ENCODE measurements at places on chromosomes 6 and 20.

GRCh38 chr20:1854246-1854645 lies 41.0 kb upstream of the SIRPA start:
- DNase-seq, result no peak

DNA sequence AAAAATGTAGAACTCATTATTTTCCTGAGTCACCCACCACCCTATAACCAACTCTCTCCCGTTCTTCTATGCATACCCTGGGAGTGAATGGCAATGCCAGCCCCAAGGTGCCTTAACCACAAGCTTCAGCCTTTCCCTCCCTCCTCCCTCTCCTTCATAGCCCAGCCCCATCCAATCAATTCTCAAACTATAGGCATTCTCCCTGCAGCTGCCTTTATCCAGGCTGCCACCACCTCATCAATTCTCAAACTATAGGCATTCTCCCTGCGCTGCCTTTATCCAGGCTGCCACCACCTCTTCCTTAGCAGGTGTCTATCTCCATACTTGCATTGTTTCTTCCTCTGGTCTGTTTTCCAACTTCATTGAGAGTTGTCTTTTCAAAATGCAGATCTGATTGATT lies 77.1 kb downstream of the PLEKHG1 start:
- DNase-seq, result no peak

- DNase-seq, result no peak
Observed at GRCh38 chr20:2839732-2840137, 720 bp downstream of the PCED1A start.

GRCh38 chr6:128572294-128572693 lies 51.9 kb upstream of the PTPRK start:
- DNase-seq, result no peak

- DNase-seq, result no peak
Observed at GRCh38 chr6:31154436-31154835, 3.2 kb downstream of the CCHCR1 start.

DNA sequence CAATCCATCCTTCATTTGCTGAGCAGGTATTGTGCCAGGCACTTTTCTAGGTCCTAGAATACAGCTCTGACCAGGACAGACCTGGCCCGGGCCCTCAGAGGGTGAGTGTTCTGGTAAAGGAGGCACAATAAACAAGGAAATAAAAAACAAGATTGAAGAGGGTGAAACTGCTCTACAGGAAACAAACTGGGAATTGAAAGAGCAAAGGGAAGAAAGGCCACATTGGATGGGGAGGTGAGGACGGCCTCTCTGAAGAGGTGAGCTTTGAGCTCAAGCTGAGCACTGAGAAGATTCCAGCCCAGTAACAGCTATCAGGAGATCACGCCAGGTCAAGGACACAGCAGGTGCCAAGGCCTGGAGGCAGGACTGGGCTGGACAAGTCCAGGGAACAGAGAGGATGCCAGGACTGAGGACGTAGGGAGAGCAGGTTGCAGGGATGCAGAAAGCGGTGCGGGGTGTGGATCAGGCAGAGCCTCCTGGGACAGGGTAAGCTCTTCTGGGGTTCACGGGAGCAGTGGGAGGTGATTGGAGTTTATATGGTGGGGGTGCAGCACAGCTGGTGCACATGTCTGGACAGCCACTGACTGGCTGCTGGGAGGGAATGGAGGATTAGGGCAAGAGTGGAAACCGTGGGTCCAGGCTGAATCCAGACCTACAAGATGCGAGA lies 433.3 kb downstream of the PREX1 start:
- no peak for DNase-seq

DNA sequence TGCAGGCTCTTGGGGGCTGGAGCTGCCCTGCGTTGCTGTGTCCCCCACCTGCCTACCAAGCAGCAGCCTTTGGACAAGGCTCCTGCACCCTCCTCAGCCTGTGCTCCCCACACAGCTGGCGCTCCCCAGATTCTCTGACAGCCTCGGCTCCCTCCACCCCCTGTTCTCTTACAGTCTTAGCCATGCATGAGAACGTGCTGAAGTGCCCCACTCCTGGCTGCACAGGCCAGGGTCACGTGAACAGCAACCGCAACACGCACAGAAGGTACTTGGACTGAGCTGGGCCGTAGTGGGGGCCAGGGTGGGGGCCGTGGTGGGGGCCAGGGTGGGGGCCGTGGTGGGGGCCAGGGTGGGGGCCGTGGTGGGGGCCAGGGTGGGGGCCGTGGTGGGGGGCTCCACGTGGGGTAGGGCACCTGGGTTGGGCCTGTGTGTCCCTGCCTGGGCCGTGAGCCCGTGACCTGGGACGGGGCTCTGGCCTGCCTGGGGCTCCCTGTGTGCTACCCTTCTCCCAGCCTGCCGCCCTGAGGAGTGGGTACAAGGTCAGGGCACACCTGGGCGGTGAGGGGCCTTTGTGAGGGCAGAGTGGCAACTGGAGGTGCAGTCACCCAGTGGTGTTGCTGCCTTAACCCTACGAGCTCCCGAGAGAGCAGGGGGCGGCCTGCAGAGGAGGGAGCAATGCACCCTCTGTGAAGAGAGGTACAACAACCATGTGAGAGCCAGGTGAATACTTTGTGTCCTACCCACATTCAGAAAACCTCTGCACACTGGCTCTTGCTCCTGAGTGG lies 43.5 kb upstream of the PCMTD2 start:
- peak; percentile 19 for DNase-seq

GRCh38 chr6:30325873-30326525 lies 728 bp upstream of the TRIM39 start:
- peak; percentile 81 for DNase-seq

GRCh38 chr20:53831228-53831627 lies 237.6 kb upstream of the ZNF217 start:
- no peak for DNase-seq

DNA sequence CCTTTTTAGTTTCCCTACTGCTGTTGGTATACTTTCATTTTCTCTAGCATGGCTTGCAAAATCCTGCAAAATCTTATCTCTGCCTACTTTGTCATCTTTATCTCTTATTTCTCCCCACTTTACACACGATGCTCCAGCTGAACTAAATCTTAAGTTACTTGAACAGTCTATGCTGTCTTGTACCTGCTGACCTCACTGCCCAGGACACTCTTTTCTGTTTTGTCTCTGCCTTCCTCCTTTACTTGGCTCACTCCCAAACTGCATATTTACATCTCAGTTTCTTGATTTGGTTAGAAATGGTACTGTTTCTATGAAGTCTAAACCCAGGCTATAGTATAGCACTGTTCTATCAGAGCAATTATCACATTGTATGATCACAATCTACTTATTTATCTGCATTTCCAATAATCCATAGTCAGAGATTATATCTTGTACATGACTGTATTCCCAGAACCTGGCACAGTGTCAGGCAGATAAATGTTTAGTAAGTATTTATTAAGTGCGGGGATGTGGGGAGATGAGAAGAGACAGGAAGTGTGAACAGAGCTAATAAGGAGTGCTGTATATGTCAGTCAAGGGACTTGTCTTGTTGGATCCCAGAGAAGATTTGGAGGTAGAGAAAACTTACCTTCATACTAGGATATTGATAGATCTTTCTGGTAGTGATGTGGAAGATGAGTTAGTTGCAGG lies 57.6 kb downstream of the ADGRG6 start:
- DNase-seq, result no peak

- DNase-seq, result no peak
Observed at GRCh38 chr20:32649697-32650400, 23.9 kb downstream of the C20orf203 start.

- DNase-seq, result no peak
Observed at GRCh38 chr6:22302838-22303237, 6.0 kb upstream of the PRL start.

DNA sequence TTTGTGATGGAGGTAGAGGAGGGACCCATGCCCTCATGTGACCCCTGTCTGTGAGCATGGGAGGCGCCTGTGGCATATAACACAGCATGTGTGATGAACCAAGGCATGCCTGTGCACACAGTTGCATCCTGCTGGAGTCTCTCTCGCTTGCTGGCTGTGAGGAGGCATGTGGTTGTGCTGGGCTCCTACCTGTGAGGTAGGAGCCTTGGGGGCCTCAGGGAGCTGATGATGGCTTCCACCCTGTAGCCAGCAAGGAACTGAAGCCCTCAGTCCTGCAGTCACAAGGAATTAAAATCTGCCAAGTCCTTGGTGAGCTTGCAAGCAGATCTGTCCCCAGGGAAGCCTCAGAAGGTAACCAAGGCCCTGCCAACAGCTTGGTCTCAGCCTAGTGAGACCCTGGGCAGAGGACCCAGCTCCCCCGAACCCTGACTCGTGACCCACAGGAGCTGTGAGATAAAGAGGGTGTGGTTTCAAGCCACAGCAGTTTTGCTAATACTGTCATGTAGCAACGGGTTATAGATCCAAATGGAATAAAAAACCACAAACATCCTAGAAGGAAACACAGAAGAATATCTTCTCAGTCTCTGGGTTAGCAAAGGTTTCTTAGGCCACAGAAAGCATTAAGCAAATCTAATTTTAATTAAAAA lies 145.7 kb downstream of the WDR27 start:
- no peak for DNase-seq

DNA sequence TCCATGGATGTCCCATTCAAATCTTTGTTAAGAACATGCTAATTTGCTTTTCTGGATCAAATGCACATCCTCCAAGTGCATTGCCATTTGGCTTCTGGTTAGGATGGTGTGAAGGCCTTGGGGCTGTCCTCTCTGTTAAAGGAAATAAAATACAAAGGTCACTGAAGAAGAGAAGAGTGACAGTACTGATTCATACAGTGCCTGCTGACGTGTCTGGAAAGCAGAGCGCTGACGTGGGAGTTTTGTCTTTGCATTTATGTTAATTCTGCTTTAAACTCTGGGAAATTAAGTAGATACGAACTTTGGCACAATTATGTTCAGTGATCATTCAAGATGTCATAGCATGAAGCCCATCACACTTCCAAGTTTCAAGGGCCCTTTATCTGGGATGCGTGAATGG lies 33.2 kb downstream of the SYNDIG1 start:
- no peak for DNase-seq

GRCh38 chr20:45833883-45834796 lies 541 bp downstream of the SNX21 start:
- DNase-seq, result peak; percentile 42

DNA sequence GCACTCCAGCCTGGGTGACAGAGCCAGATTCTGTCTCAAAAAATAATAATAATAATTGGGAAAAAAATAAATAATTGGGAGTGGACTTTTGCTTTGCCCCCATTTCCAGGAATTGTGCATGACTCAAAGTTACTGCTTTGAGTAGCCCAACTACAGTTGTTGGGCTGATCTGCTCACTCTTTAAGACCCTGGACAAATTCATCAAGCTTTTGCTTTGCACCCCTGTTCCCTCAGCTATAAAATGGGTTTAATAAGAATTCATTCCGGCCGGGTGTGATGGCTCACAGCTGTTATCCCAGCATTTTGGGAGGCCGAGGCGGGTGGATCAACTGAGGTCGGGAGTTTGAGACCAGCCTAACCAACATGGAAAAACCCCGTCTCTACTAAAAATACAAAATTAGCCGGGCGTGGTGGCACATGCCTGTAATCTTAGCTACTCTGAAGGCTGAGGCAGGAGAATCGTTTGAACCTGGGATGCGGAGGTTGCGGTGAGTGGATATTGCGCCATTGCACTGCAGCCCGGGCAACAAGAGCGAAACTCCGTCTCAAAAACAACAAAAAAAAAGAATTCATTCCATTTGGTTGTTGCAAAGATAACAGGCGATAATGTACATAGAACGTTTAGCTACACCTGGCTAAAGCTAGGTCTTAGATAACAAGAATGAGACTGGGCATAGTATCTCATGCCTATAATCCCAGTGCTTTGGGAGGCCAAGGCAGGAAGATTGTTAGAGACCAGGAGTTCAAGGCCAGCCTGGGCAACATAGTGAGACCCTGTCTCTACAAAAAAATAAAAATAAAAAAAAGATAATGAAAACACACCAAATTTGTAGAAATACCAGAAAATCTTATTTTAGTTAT lies 87.9 kb upstream of the ZNF217 start:
- no peak for DNase-seq

GRCh38 chr6:77123527-77123926 lies 339.8 kb downstream of the HTR1B start:
- no peak for DNase-seq

DNA sequence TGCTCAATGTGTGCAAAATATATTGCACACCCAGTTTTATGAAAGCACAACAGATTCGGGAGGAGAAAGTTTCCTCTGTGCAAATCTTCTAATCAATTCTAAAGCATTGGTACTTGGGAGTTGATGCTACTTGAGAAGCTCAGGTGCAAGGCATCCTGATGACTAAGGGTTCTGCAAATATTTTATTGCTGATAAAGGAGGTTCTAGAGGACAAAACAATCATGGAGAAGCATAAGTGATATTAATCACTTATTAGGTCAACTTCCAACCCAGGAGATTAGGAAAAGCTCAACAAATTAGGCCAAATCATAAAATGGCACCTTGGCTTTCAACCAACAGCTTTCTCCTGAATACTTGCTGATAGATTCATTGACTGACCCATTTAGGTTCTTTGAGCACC lies 27.1 kb downstream of the CYP24A1 start:
- DNase-seq, result no peak

- no peak for DNase-seq
Observed at GRCh38 chr6:126033696-126034095, 47.4 kb downstream of the TRMT11 start.

- DNase-seq, result no peak
Observed at GRCh38 chr6:38651121-38651784, 11.5 kb upstream of the BTBD9 start.

DNA sequence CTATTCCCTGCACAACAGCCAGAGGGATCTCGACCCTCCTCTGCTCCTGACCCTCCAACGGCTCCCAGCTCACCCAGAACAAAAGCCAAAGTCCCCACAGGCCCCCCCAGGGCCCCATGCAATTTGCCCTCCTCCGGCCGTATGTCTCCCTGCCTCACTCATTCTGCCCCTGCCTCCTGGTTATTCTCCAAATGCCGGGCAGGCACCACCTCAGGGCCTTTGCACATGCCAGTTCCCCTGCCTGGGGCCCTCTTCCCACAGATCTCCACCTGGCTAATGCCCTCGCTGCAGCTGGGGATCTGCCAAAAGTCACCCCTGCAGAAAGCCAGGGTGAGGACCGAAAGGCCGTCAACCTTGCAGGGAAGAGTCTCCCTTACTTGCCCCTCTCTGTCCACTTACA lies 66.0 kb downstream of the GRM4 start:
- no peak for DNase-seq

GRCh38 chr6:124994648-124995047 lies 32.4 kb downstream of the RNF217 start:
- no peak for DNase-seq

DNA sequence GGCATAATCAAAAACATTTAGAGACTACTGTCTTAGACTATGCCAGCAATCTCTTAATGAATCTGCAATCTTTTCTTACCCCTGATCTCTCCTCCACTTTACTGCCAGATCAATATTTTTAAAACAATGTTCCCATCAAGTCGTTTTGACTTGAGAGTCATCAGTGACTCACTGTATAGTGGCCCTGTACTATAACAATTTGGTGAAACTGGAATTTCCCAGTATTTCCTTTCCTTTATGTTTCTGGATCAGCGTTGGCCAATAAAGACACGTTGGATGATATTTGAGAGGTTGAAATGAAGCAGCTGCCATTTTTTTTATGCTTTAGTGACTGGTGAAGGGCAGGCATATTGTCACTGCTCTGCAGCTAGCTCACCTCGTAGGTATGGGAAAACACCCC lies 10.1 kb upstream of the SMIM13 start:
- no peak for DNase-seq

GRCh38 chr6:26008470-26008869 lies 45.9 kb downstream of the TRIM38 start:
- DNase-seq, result no peak
